ENCODE measurements at places on chromosomes 16 and 17.
A peak's percentile ranks its signal among the peaks of the same experiment; 100 is the strongest.

DNA sequence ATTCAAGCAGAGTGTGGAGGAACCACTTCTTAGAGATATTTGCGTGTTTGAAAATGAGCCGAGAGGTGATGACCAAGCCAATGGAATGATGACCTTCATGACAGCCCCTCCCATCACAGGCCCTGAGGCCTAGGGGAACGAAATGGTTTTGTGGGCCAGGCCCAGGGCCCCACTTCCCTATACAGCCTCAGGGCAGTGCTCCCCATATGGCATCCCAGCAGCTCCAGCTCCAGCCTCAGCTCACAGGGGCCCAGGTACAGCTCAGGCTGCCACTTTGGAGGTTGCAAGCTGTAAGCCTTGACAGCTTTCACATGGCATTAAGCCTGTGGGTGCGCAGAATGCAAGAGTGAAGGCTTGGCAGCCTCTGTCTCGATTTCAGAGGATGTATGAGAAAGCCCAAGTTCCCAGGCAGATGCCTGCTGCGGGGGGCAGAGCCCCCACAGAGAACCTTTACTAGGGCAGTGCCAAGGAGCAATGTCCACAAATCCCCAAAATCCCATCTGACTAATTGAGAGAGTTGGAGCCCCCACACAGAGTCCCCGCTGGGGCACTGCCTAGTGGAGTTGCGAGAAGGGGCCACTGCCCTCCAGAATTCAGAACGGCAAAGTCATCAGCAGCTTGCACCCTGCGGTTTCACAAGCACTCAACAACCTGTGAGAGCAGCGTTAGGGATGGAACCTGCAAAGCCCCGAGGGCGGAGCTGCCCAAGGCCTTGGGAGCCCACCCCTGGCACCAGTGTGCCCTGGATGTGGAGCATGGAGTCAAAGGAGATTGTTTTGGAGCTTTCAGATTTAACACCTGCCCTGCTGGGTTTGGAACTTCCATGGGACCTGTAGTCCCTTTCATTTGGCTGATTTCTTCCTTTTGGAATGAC is 21.2 kb downstream of the CHMP6 start:
- no peak for DNase-seq

GRCh38 chr17:65088621-65089360 is 32.3 kb upstream of the GNA13 start:
- DNase-seq = no peak

GRCh38 chr17:8803531-8804420 is 4.6 kb upstream of the MFSD6L start:
- DNase-seq = peak; percentile 53

- peak; percentile 28 for DNase-seq
Measured at GRCh38 chr16:25707982-25708583, 16.3 kb downstream of the HS3ST4 start.

GRCh38 chr17:15181333-15181732 is 83.8 kb downstream of the PMP22 start:
- DNase-seq = no peak

DNA sequence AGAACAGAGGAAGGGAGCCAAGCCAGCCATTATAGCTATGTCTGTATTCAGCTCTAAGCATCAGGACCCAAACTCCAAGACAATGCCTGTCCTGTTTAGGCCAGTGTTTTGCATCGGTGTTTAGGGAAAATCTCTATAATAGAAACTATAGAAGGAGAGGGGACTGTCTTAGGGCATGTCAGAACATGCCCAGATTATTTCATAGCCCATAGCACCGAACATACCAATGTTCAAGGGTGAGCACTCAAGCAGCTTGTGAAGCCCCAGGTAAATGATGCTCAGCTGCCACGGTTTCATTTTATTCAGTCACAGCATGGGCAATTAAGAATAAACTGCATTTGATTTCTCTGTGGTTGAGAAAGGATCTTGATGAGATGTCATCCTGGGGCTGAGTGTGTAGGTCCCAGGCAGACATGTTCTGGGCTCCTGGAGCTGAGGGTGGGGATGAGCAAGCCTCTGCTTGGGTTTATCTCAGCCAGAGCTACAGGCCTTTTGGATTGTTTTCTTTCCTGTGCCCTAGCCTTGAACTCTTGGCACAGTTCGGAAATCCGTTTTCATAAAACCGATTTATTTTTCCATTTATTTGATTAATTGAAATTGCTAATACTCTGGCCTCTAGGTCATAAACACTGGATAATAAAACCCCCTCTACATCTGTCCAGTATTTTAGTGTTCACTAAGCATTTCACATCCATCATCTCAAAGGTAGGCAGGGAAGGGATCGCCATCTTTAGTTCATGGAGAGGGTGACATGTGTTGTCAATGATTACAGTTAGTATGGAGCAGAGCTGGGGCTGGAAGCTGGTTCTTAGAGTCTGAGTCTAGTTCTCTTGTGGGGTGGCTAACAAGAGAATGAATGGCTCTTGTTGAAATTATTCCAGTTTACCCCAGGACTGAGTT is 290.7 kb upstream of the ASIC2 start:
- no peak for DNase-seq

DNA sequence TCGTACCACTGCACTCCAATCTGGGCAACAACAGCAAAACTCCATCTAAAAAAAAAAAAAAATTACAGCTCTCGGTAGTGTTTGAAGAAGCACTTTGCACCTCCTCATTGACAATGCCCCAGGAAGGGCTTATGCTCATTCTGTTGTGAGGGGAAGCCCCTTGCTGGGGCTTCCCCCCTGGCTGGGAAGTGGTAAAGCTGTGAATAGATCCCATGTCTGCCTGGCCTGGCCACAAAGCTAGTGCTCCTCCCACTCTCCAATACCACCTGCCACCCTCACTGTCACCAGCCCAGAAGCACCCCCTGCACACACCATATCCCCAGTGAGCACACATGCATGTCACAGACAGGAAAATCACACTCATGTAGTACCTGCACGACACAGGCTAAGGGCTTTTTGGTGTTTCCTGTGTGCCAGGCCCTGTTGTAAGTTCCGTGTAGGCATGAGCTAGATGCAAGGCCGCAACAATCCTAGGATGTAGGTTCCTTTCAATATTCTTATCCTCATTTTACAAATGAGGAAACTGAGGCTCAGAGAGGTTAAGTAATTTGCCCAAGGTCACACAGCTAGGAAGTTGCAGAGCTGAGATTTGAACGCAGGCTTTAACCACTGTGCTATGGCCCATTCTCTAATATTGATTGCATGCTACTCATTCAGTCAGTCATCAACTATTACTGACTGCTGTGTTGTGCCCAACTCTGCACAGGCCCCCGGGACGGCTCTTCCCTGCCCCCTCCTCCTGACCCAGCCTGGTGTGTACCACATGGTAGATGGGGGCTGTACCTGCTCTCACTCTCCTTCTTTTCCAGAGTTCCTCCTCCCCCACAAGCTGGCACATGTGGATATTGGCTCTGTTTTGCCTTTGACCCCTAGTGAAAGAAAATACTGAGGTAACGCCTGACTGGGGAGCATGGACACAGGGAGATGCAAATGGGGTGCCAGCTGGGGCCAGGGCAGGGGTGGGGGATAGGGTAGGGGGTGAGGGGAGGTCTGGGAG is 11.9 kb upstream of the COL1A1 start:
- DNase-seq = no peak

DNA sequence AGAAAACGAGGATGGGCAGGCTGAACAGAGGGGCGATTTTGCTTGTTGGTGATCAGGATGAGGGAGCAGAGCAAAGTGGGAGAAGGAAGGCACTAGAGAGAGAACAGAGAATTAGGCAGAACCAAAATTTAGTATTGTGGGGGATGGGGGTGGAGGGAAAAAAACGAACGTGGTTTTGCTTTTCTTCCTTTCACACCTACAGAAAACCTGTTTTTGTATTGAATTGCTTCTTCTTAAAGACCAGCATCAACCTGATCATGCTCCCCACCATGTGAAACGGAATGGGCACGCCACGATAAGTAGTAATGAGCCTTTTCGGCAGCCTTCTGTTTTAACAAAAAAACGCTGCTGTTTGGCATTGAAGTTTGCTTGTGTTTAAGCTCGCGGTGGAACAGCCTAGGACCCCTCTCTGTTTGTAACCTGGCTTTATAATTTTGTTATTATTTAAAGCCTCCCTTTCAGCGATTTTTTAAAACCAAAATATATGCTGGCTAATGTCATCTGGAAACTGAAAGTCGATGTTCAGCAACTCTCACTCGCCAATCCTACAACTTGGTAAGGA is 36.8 kb downstream of the ERCC4 start:
- DNase-seq = no peak

DNA sequence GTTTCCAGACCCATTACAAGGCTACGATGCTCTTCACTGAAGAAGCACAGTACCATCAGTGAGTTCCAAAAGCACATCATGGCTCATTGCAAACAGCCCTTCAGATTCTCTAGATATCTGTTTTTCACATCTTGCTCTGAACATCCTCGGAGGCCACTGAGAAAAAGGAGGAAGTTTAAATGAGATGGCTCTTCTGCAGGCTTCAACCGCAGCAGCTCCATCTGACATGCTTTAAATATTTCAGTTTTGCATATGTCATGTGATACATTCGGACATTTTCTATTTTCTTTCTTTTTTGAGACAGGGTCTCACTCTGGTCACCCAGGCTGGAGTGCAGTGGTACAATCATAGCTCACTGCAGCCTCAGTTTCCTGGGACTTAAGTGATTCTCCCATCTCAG is 396.8 kb downstream of the NPIPA8 start:
- no peak for DNase-seq

- DNase-seq = no peak
Measured at GRCh38 chr16:29925105-29925756, 795 bp downstream of the KCTD13 start.

DNA sequence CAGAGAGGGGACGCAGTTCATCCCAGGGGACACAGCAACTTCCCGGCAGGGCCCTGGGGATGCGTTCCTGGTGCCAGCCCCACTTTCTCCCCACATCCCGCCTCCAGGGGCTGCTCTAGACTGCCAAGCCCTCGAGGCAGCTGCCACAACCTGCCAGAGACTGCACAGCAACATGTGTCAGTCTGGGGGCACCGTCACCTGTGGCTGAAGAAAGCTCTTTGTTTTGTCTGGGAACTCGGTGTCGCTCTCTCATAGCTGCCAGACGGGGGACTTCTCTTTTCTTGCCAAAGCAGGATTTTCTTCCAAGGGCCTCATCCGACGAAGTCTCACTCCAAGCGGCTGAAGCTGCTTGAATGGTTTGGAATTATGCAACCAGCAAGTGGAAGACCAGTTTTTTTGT is 43.7 kb downstream of the COTL1 start:
- DNase-seq = no peak

All from nephron progenitor cell (in vitro differentiated cells).